ENCODE measurements at places on chromosomes 6 and 20.
A peak's percentile ranks its signal among the peaks of the same experiment; 100 is the strongest.

- DNase-seq, result no peak
Observed at GRCh38 chr6:140960566-140960965, 1172.2 kb upstream of the GJE1 start.

GRCh38 chr6:20746024-20746423 lies 211.8 kb downstream of the CDKAL1 start:
- DNase-seq, result no peak

DNA sequence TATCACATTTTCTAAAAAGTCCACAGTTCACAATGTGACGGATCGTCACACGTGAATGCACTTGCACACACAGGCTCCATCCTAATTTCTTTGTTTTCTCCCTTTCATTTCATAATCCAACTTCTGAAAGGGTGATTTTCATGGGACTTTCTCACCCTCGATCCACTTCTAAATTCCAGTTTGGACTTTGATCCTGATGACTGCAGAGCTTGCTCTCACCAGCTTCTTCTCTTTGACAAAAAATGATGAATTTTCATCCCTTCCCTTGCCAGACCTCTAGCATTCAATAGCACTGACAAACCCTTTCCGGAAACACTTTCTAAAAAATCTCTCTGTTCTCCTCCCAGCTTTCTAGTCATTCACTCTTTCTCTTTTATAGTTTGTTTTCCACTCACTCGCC lies 341.2 kb downstream of the SYNE1 start:
- DNase-seq, result no peak

DNA sequence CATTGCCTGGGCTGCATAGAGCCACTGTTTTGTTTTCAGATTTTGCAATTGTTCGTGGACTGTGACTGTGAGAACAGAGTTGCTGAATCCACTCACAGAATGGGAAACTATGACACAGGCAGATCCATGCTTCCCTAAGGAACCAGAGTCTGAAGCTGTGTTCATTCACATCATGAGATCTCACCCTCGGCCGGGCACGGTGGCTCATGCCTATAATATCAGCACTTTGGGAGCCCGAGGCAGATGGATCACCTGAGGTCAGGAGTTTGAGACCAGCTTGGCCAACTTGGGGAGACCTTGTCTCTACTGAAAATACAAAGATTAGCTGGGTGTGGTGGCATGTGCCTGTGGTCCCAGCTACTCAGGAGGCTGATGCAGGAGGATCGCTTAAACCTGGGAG lies 139.2 kb upstream of the SALL4 start:
- DNase-seq, result no peak

GRCh38 chr6:111329882-111330633 lies 153.0 kb downstream of the REV3L start:
- no peak for DNase-seq

GRCh38 chr6:134077301-134077700 lies 24.9 kb upstream of the SLC2A12 start:
- no peak for DNase-seq

DNA sequence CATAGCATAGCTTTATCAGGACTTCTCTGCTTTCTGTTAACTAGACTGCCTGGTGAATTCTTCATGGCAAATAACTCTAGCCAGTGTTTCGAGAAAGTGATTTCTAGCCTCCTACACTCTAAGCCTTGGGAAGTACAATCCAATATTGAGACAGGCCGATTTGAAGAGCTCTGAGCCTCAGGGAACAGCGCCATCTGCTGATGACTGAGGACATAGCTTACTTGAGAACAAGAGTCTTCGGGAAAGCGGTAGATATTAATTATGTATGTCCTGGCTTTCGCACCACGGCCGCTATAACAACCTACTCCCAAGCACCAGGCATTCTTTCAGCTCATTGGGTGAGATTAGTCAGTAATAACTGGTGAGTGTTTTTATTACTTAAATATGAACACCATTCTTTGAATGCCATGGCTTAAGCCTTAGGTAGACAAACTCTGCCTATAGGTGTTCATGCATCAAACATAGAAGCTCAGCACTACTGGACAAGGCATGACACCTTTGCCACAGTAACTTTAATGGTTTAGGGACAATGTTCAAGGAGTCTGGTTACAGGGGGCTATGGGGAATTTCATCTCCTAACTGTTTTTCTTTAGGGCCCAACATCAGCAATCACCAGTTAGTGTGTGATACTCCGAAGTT lies 518.6 kb downstream of the BMP2 start:
- DNase-seq, result peak; percentile 83

DNA sequence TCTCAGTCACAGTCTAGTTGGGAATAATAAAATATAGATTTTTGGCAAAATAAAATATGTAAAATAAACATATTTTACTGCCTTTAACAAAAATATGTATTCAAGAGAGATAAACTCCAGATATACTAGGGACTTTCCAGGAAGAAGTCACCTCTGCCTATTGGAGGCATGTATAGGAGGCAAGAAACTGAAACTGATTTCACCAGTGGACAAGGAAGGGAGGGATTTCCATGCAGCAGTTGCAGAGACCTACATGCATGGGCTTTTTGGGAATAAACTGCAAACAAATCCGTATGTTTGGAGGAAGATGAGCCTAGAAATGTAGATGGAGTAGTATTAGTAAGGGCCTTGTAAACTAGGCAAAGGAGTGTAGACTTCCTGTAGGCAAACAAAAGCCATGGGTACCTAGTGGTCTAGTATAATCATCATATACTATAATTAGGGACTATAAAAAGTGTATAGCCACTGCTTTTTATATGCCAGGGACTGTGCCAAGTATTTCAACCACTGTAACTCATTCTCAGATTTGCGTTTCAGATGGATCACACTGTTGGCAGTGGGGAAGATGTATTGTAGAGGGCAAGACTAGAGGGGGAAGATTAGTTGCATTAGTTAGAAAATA lies 38.9 kb downstream of the CD109 start:
- DNase-seq, result no peak

GRCh38 chr6:117465691-117466090 lies 16.8 kb upstream of the DCBLD1 start:
- DNase-seq, result no peak

DNA sequence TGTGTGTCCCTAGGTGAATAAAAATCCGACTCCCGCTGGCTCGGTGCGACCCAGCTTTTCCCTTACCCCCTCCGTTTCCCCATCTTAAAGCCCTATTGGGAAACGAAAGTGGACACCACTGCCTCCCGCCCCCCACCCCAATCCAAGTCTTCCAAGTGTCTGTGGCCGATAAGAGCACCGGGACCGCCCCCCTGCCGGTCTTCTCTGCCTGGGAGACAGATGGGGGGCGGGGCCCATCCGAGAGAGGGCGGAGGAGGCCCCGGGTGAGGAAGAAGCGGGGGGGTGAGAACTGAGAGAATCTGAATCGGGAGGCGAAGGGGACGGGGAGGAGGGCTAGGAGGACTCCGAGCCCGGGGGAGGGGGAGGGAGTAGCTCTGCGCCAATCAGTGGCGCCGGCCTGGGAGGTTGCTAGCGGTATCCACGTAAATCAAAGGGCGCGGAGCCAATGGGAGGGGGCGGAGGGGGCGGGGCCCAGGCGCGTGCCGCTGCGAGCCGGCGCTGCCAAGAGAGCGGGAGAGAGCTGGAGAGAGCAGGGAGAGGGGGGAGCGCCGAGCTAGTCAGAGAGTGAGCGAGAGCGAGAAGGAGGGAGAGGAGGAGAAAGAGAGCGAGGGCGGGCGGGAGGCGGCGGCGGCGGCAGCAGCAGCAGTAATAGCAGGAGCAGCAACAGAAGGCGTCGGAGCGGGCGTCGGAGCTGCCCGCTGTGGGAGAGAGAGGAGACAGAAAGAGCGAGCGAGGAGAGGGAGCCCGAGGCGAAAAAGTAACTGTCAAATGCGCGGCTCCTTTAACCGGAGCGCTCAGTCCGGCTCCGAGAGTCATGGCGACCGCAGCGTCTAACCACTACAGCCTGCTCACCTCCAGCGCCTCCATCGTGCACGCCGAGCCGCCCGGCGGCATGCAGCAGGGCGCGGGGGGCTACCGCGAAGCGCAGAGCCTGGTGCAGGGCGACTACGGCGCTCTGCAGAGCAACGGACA lies at the start of gene POU3F2:
Gene POU3F2, plus strand, starts transcription at position 515 of the 972 bp plus-strand sequence. Its CDS starts 300 bp downstream, at position 815.
- no peak for DNase-seq
